ENCODE measurements at places on chromosomes 4 and X. TPM values are rescaled to one million over a fixed set of nuclear protein-coding genes. Genes with fewer than 3 reads are reported as not detected.

SLITRK4 gene
- total RNA-seq, result 13.2 TPM

TASL gene
- not detected for total RNA-seq

SPANXA1 gene
- total RNA-seq, result not detected

TENM3 gene
- 9.1 TPM for total RNA-seq

ZNF718 gene
- total RNA-seq, result 2.4 TPM

NIPAL1 gene
- total RNA-seq, result under 0.01 TPM

ZCCHC12 gene
- total RNA-seq, result not detected

RBM47 gene
- 2.6 TPM for total RNA-seq

UBA1 gene
- total RNA-seq, result 103 TPM

PRIMPOL gene
- total RNA-seq, result 9.2 TPM

PPARGC1A gene
- total RNA-seq, result 2.3 TPM
